Stimulated activated CD4-positive, alpha-beta T cell treated with anti-CD3 and anti-CD28 coated beads, Interleukin-12 subunit alpha, Interleukin-12 subunit beta, amount 100 ng/mL, for 4 hours (primary cell): ENCODE measurements at places on chromosomes 4 and X.

DNA sequence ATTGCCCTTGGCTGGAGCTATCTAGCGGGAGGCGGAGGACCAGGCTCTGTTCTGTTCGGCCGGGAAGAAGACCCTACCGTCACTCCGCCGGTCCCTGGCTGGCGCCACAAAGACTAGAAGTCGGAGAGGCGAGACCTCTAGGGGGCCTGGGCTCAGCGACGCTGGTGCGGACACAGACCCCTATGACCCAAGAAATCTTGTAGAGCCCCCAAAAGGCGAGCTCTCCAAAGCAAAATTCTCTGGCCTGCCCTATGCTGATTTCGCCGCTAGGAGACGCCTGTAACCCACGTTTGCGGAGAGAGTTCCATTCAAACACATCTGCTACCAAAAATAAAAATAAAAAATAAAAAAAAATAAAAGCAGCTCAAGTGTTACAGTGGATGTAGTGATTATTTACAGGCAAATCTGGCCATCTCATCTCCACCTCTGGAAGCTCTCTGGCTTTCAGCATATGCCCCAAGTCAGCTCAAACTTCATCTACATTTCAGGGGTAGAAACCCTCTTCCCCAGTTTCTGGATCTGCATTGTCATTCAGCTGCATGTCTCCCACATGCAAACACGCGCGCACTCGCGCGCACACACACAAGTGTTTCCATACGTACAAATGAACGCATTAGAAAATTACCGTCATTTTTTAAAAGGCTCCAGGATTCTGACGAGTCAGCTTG lies 2.4 kb upstream of the PCDH10 start:
- no peak for DNase-seq

DNA sequence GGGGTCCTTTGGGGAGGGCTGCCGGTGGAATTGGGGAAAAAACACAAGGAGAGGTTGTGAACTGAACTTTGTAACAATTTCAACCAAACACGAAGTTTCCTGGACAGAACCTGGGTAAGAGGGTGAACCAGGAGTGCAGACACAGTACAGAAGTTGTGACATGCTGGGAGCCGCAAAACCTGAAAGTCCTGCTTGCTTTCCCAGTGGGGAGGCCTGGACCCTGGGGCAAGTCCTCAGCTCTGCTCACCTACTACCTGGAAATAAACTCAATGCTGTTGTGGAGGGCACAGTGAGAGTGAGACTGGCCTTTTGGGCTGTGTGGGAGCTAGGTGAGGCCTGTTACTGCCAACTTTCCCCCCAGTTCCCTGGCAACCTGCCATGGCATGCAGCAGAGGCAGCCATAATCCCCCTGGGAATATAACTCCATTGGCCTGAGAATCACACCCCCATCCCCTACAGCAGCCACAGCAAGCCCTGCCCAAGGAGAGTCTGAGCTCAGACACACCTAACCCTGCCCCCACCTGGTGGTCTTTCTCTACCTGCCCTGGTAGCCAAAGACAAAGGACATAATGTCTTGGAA lies 162.8 kb downstream of the THOC2 start:
- no peak for DNase-seq

DNA sequence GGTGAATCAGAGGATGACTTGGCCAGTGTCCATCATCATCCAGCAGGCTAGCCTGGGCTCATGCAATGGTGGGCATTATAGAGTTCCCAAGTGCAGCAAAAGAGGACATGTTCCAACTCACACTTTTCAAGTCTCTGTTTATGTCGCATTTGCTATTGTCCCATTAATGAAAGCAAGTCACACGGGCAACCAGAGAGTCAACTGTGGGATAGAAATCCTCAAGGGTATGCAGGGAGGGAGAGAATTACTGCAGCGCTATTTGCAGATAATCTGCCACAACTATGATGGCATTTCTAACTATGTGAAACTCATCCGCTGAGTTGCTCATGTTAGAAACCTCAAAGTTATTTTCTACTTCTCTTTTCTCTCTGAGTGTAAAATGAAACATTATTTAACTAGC lies 78.5 kb upstream of the TAB3 start:
- DNase-seq, result no peak

GRCh38 chrX:145727476-145727875 lies 90.2 kb upstream of the SLITRK2 start:
- no peak for DNase-seq

DNA sequence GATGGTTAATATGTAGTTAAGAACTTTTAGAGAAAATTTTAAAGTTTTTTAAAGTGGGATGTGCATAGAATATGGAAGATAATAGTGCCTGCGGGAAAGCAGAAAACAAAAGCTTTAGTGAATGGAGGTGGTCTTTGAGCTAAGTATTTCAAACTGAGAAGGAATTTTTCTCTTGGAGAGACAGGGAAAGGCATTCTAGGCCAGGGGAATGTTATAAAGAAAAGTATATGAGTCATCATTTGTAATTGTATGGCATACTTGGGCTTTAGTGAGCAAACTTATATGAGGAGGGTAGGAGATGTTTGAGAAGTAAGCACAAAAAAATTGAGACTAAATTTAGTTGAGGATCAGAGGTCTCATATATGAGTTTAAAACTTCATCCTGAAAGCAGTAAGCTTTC lies 467.0 kb downstream of the PPARGC1A start:
- no peak for DNase-seq

DNA sequence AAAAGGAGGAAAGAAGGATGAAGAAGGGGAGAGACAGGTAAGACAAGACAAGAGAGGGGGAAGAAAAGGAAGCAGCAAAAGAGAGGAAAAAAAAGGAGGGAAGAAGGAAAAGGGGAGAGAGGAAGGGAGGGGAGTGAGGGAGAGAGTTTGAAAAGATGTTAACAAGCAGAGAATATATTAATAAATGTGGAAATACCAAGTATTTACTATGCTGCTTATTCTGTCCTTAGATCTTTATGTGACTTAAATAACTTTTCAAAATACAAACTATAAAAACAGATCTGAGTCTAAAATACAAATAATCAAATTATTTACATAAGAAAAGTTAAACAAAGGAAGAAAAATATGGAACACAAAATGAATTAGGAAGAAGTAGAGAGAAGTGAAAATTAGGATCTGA lies 18.4 kb upstream of the COX18 start:
- DNase-seq, result no peak

GRCh38 chr4:8195841-8196458 lies 3.1 kb upstream of the SH3TC1 start:
- no peak for DNase-seq

- DNase-seq, result no peak
Observed at GRCh38 chr4:169338241-169338640, 67.5 kb upstream of the SH3RF1 start.

- DNase-seq, result no peak
Observed at GRCh38 chr4:98687876-98688275, 29.5 kb upstream of the TSPAN5 start.

GRCh38 chr4:128635141-128635954 lies 174.2 kb upstream of the JADE1 start:
- DNase-seq, result no peak
